ENCODE measurements at places on chromosomes 5 and 9.
A peak's percentile ranks its signal among the peaks of the same experiment; 100 is the strongest.

GRCh38 chr9:111980398-111980797 lies 83.8 kb downstream of the UGCG start:
- DNase-seq: no peak

- peak; percentile 13 for DNase-seq
Observed at GRCh38 chr9:19665146-19665863, 123.5 kb downstream of the SLC24A2 start.

- DNase-seq: no peak
Observed at GRCh38 chr5:170200876-170201275, 31.9 kb upstream of the C5orf58 start.

- DNase-seq: no peak
Observed at GRCh38 chr9:107486674-107487520, 2.7 kb downstream of the KLF4 start.

DNA sequence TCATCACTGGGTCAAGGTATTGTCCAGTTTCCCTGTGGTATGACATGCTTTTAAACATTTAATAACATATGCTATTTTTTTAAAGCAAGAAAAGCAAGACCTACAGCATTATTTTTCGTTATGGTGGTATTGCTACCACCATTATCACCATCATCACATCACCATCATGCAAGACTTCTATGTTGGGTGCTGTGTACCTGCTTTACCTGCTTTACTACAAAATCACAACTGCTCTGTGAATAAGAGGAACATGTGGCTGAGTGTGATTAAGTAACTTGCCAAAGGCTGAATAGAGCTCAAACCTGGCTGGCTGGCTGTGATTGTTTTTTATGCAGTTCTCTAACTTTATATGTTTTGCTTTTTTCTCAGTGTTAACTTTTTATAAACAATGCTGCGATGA lies 140.8 kb upstream of the CLINT1 start:
- DNase-seq: no peak

- peak; percentile 28 for DNase-seq
Observed at GRCh38 chr5:72555871-72556270, 48.7 kb upstream of the ZNF366 start.

DNA sequence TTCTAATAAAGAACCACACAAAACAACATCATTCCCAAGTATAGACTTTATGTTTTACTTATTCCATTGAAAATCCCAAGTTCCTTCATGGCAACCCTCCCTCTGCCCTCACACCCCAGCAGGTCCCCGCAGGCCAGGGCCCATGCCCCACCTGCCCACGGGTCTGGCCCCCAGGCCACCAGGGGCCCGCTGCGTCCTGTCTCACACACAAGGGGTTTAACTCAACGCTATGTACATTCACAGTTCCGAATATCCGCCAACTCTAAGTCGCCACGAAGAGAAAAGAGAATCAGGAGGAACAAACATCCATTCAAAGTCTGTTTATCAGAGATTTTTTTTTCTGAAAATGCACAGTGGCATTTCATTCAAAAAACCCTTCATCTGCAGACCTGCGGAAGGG lies 16.2 kb upstream of the SLC6A3 start:
- no peak for DNase-seq

- no peak for DNase-seq
Observed at GRCh38 chr5:63961598-63962161, 565 bp downstream of the HTR1A start.

GRCh38 chr5:158559643-158560042 lies 540.1 kb downstream of the EBF1 start:
- DNase-seq: no peak

DNA sequence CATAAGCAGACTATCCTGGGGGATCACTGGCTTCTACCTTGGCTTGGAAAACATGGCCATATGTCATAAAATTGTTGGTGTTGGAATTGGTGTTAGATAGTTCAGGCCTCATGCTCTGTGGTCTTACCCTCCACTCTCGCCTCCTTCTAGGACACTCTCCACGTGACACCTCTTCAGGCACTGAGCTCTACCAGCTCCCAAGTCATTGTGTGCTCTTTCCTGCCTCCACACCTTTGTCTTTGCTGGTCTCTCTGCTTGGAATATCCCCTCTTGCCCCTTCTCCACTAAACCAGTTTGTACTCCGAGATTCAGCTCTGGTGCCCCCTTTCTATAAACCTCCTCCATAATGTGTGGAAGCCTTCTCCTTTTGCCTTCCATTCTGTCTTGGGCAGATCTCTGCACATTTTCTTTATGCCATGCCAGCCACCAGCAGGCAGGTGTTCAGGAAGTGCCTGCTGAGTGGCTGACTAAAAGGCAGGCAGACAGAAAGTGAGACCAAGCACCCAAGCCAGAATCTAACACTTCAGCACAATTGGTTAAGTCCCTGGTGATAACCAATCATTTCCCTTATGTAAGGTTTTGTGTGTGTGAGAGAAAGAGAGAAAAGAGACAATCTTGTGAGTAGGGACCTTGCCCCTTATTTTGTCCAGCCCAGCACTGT lies 37.7 kb downstream of the SAR1B start:
- no peak for DNase-seq

GRCh38 chr5:54867310-54867944 lies 118.0 kb downstream of the ESM1 start:
- DNase-seq: peak; percentile 62

DNA sequence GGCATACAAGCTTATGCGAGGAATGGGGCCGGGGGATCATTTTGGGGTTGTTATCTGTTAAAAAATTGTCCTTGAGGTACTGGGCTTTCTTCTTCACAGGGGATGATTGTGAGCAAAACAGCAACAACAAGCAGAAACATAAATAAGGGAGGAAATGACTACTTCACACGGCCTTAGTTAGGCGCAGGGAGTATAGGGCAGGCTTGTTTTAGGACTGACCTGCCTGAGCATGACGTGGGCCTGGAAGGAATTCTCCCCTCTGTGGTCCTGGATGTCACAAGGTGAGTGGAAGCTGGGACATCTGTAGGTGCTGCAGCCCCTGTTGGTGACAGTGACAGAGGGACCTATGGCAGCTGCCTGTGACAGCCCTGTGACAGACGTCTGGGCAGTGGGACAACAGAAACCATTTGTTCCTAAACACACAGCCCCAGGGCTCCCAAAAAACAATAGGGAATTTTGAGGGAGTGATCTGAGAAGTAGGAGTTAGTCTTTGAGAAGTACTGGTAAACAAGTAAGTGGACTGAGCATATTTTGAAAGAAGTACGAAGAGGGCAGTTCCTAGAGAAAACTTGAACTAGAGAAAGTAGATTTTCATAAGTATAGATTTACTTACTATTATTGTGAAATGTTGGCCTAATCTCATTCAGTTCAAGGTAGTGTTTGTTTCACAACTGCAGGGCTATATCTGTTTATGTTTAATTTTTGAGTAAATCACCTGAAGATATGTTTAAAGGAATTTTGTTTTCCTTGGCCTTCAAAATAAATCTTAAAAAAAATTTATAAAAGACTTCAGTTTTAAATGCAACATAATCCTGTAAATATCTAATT lies 113.1 kb downstream of the KDM4C start:
- no peak for DNase-seq

- DNase-seq: peak; percentile 44
Observed at GRCh38 chr9:85522459-85523092, 219.2 kb downstream of the AGTPBP1 start.

GRCh38 chr9:4416467-4416866 lies 73.8 kb upstream of the SLC1A1 start:
- DNase-seq: no peak

DNA sequence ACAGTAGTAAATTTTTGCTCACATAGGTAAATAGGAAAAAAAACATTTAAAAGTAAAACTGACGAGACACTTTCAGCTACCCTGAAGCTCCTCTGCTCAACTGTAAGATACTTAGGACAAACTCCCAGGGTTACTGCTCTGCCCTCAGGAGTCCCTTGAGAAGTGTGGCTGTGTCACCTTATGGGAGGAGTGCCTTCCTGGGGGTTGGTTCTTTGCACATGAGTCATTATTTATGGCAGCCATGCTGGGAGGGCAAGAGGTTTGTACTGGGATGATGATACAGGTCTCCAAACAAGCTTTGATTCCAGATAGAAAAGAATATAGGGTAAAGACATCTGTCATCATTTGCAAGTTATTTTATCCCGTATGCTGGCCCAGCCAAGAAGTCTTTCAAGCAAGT lies 45.9 kb downstream of the TTC1 start:
- no peak for DNase-seq

DNA sequence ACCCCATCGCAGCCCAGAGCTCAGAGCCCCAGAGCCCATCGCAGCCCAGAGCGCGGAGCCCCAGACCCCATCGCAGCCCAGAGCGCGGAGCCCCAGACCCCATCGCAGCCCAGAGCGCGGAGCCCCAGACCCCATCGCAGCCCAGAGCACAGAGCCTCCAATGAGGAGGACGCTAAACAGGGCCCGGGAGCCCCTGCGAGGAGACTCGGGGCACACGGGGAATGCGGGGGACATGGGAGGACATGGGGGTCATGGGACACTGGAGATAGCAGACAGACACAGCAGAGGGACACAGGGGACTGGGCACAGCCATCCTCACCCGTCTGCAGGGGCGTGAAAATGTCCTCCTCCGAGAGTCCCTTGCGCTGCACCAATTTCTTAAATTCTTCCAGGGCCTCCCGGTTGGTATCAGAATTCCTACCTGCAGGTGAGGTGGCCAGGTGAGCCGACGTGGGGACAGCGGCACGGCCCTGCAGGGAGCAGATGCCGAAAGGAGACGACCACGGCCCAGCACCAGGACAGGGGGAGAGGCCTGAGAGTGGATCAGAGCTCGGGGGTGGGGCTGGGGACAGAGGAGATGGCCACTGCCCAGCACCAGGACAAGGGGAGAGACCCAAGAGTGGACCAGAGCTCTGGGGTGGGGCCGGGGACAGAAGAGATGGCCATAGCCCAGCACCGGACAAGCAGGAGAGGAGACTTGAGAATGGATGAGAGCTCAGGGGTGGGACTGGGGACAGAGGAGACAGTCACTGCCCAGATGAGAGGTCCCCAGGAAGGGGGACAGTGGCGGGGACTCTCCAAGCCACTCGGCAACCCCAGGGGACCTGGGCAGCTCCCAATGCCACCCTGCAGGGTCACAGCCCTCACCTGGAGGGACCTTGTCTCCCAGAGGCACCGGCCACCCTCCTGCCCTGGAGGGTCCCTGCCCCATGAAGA lies 2.8 kb downstream of the OBP2B start:
- no peak for DNase-seq

- no peak for DNase-seq
Observed at GRCh38 chr5:80143491-80143890, 108.3 kb downstream of the THBS4 start.

DNA sequence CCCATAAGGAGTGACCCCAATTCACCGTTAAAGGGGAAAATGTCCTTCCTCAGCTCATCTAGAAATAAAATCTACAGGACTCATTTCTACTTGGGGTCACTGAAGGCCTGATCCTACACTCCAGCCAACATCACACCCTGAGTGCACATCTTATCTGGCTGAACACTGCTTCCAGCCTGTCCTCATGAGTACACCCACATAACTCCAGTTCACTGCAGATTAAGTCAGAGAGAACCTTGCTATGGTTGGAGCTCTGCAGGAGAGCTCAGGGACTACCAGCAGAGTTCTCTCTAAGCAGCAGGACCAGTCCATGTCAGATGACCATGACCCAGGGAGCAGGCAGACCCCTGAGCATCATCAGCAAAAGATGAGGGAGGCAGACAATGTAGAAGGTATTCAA lies 126.9 kb upstream of the MAP3K1 start:
- DNase-seq: no peak

- peak; percentile 47 for DNase-seq
Observed at GRCh38 chr9:136200424-136200823, 4.5 kb downstream of the LHX3 start.

DNA sequence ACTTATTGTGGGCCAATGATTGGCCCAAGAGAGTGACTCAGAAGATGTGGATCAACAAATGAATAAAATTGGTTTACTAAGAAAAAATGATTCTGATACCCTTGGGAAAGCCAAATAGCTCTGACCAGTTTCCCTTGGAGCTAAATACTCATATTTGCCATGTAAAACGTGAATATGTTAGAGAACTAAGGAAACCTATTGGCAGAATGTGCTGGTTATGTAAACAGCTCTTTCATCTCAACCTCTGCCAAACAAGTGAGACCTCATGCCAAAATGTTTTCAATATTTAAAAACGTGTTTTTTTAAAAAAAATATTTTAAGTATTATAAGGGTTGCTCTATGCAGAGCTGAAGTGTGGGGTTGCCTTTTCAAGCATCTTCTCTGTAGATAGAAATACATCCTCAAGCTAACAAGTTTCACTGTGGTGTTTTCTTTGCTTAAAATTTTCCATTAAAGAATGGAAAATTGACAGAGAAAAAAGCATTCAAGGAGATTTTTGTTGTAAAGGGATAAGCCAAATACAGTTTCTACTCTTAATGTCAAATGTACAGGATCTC lies 186.9 kb upstream of the TUT7 start:
- no peak for DNase-seq

- no peak for DNase-seq
Observed at GRCh38 chr5:150159741-150160179, 4.1 kb upstream of the PDGFRB start.

GRCh38 chr9:85600675-85601263 lies 141.0 kb downstream of the AGTPBP1 start:
- no peak for DNase-seq

GRCh38 chr5:150622157-150622556 lies 18.3 kb upstream of the SYNPO start:
- no peak for DNase-seq

- no peak for DNase-seq
Observed at GRCh38 chr9:9117866-9118265, 1318.3 kb upstream of the DMAC1 start.

DNA sequence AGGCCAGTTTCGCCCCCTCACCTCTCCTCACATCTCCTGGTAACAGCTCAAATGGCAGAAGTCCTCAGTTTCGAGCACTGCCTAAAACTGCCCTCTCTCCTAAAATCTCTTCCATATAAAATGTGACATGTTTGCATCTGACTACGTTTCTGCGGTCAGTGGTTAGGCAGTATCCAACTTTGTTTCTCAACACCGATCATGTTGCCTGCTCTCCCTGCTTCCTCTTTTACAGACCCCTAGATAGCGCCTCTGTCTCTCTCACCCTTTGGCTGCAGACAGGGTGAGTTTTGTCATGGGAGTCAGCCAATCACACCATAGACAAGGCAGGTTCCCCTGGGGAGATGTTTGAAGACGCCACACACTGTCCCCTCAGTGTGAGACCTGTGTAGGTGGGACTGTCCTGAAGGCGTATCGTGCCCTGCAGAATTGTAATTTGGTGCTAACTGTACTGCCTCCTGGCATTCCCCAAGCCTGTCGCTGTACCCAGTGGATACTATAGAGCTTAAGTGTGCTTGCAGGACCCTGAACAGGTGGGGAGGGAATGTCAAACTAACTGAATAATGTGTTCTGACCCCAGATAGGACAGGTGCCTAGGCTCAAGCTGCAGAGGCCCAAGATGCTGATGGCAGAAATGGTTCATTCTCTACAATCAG lies 1.1 kb downstream of the HEXB start:
- peak; percentile 66 for DNase-seq

GRCh38 chr5:135534609-135535419 lies 950 bp downstream of the NEUROG1 start:
- no peak for DNase-seq

- peak; percentile 84 for DNase-seq
Observed at GRCh38 chr9:113516840-113517577, 53.5 kb downstream of the RGS3 start.

- DNase-seq: peak; percentile 24
Observed at GRCh38 chr9:4769321-4770080, 23.2 kb upstream of the RCL1 start.

Data from GM20000 (cell line).